ENCODE measurements at places on chromosomes 11 and 22. TPM values are rescaled to one million over a fixed set of nuclear protein-coding genes. Genes with fewer than 3 reads are reported as not detected.

Gene DDIAS
- polyA plus RNA-seq = 1.4 TPM

Gene APLNR
- polyA plus RNA-seq = not detected

Gene OR8A1
- polyA plus RNA-seq = not detected

Gene VPS11
- 49.3 TPM for polyA plus RNA-seq

- H3K27ac ChIP-seq = no peak overlapping the region
- H3K4me1 ChIP-seq = no peaks in the 10 kb centered on the region
- H3K27me3 ChIP-seq = peaks cover 1% of the 10 kb centered on the region
- H3K36me3 ChIP-seq = peaks cover 4% of the 10 kb centered on the region
- peak overlapping the region; percentile 30 for H3K4me3 ChIP-seq
These were observed 22.9 kb upstream of the HORMAD2 start for GRCh38 chr22:30057375-30057774.

DNA sequence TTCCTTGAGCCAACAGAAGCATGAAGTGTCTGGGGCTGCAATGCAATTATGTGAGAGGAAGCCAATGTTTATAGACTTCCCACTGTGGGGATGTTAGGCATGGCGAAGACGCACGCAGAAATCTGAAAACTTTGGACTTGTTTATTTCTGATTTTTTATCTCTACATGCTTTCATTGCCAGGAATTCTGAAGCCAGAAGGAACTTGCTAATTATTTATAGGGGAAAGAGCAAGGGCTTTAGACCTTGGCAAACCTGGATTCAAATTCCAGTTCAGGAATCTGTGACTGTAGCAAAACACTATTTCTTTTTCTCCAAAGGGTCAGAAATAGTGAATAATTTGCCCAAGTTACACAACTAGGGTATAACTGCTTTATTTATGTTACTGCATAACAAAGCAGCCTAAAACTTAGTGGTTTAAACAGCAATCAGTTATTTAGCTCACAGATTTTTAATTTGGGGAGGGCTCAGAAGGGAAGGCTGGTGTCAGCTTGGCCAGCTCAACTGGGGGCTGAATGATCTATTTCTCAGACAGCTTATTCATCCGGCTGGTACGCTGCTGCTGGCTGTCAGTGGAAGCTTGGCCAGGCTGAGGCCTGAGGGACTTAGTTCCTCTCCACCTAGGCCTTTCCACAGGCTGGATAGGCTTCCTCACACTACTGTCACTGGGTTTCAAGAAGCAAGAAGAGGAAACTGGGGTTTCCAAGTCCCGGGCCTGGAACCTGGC lies 1.9 kb upstream of the OR6Q1 start:
- DNase-seq = no peak
- no peaks in the 10 kb centered on the region for H3K27me3 ChIP-seq
- no peaks in the 10 kb centered on the region for H3K4me1 ChIP-seq
- H3K27ac ChIP-seq = no peak overlapping the region
- no peaks in the 10 kb centered on the region for H3K36me3 ChIP-seq

DNA sequence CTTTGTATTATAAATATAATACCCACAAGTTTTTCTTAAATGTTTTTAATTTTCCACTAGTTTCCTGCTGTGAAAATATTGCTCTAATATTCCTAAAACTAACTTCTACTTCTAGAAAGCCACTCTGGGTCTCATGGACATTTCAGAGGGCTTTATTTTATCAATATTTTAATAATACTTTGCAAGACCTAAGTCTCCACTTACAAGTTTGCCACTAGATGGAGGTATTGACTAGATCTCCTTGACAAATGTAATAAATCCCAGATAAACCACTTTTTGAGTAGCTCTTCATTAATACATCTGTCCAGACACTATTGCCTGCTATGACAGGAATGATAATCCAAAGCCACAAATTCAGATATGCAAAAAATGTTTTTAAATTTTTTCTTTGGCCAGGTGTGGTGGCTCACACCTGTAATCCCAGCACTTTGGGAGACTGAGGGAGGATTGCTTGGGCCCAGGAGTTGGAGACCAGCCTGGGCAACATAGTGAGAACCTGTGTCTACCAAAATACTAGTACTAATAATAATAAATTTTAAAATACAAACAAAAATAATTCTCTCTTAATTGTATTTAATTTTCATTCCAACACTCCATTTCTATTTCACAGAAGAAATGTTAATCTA lies 3.5 kb upstream of the ACAT1 start:
- peaks cover 13% of the 10 kb centered on the region for H3K4me1 ChIP-seq
- H3K27me3 ChIP-seq = no peaks in the 10 kb centered on the region
- H3K27ac ChIP-seq = no peak overlapping the region

DNA sequence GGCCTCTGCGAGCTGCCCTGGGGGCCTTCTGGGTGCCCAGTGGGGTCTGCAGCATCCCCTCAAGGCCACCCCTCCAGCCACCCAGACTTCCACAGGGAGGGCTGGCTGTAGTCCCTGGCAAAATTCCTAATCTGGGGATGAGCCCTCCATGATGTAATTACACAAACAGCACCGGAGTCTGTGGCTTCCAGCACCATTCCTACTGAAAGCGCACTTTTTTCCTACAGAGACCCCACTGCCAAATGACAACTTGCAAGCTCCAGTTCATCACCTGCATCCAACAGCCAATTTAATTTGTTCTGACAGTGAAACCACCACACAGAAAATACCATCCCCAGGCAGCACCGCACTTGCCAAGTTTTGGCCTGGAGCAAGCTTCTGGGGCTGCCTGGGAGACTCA lies 70.4 kb downstream of the TRMU start:
- DNase-seq = no peak
- no peak overlapping the region for H3K4me3 ChIP-seq
- peaks cover 30% of the 10 kb centered on the region for H3K27me3 ChIP-seq
- no peaks in the 10 kb centered on the region for H3K36me3 ChIP-seq
- peaks cover 36% of the 10 kb centered on the region for H3K4me1 ChIP-seq
- H3K27ac ChIP-seq = no peak overlapping the region

- no peak overlapping the region for H3K4me3 ChIP-seq
- DNase-seq = no peak
- H3K27me3 ChIP-seq = peaks cover 8% of the 10 kb centered on the region
- no peaks in the 10 kb centered on the region for H3K36me3 ChIP-seq
- no peak overlapping the region for H3K27ac ChIP-seq
- peaks cover 6% of the 10 kb centered on the region for H3K4me1 ChIP-seq
These were observed 125.9 kb downstream of the CCDC81 start for GRCh38 chr11:86500500-86501140.

DNA sequence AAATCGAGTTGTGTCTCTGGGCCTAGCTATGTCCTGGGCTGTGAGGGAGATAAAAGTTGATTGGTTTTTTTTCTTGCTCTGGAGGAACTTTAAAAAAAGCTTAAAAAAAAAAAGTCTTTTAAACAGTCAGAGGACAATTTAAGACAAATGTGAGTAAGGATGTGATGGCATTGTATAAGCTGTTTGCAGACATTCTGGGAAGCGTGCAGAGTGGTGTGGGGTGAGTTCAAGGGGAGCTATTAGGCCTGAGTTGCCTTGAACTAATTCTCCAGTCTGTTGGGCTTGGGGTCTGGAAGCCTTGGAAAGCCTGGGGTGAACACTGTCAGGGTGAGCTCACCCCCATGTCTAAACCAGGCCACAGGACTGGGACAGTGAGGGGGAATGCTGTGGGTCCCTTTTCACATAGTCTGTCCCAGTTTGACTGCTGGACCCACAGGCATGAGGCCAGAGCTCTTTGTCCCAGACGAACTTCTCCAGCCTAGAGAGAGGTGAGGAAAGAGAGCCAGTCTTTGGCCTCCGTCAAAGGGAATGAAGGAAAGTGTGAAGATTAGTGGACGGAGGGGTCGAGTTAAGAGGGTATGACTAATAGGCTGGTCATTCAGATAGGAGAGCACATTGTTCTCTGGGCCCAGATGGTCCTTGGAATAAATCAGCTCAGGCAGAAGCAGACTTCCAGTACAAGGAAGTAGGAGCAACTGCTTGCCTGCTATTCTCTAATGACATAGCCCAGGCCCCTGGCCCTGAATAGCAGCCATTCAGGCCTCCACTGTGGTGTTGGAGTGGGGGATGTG lies 76.4 kb upstream of the NNMT start:
- H3K4me1 ChIP-seq = peaks cover 87% of the 10 kb centered on the region
- H3K27me3 ChIP-seq = peaks cover 4% of the 10 kb centered on the region
- H3K36me3 ChIP-seq = no peaks in the 10 kb centered on the region
- peak overlapping the region; percentile 51 for H3K27ac ChIP-seq
- H3K4me3 ChIP-seq = no peak overlapping the region

GRCh38 chr11:57679396-57679795 lies 11.5 kb downstream of the ZDHHC5 start:
- peaks cover 63% of the 10 kb centered on the region for H3K4me1 ChIP-seq
- DNase-seq = no peak
- peaks cover 28% of the 10 kb centered on the region for H3K36me3 ChIP-seq
- H3K4me3 ChIP-seq = no peak overlapping the region
- peaks cover 3% of the 10 kb centered on the region for H3K27me3 ChIP-seq

- H3K4me3 ChIP-seq = no peak overlapping the region
- peaks cover 3% of the 10 kb centered on the region for H3K27me3 ChIP-seq
- DNase-seq = no peak
These were observed 55.0 kb upstream of the ARHGAP32 start for GRCh38 chr11:129247135-129247534.

DNA sequence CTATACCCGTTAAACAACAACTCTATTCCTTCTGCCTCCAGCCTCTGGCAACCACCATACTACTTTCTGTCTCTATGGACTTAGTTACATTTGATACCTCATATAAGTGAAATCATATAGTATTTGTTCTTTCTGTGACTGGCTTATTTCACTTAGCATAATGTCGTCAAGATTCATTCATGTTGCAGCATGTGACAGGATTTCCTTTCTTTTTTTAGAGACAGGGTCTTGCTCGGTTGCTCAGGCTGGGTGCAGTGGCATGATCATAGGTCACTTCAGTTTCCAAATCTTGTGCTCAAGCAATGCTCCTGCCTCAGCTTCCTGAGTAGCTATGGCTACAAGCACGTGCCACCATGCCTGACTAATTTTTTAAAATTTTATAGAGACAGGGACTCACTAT lies 29.4 kb upstream of the SORL1 start:
- H3K27ac ChIP-seq = no peak overlapping the region
- H3K36me3 ChIP-seq = no peaks in the 10 kb centered on the region
- H3K27me3 ChIP-seq = peaks cover 1% of the 10 kb centered on the region
- no peak for DNase-seq
- H3K4me3 ChIP-seq = no peak overlapping the region

DNA sequence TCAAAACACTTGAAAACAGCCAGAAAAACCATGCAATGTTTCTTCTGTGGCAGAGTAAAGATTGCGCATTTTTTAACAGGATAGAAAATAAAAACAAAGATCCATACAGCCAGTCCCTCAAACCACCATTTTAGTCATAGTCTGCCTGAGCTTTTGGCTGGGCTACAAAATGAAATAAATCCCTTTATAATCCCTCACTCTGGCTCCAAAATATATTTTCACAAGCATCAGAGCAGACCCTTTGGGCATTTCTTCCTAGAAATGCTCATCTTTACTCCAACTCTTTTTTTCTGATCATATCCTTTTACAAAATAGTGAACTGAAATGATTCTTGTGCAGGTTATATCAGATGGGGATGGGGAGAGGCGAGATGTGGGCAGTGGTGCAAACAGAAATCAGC lies 31.8 kb upstream of the LMO2 start:
- H3K4me1 ChIP-seq = no peaks in the 10 kb centered on the region
- H3K4me3 ChIP-seq = no peak overlapping the region
- no peak for DNase-seq
- H3K27me3 ChIP-seq = peaks cover 7% of the 10 kb centered on the region
- no peak overlapping the region for H3K27ac ChIP-seq
- H3K36me3 ChIP-seq = no peaks in the 10 kb centered on the region

DNA sequence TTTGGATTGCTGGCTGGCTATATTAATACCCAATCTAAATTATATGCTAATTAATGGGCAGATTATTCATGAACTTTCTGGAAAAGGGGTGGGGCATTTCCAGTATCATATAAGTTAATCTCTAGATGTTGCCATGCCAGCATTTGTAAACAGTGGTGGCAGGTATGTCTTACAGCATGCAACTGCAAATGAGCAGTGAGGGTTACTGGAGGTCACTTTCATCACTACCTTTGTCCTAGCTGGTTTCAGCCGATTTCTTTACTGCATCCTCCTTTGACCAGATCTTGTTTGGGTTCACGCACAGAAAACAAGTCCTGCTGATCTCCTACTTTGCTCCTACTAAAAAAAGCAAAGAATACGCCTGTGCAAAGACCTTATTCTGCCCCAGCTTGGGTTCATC lies 89.1 kb upstream of the USP47 start:
- no peaks in the 10 kb centered on the region for H3K4me1 ChIP-seq
- no peaks in the 10 kb centered on the region for H3K36me3 ChIP-seq
- no peak overlapping the region for H3K4me3 ChIP-seq
- no peak overlapping the region for H3K27ac ChIP-seq

DNA sequence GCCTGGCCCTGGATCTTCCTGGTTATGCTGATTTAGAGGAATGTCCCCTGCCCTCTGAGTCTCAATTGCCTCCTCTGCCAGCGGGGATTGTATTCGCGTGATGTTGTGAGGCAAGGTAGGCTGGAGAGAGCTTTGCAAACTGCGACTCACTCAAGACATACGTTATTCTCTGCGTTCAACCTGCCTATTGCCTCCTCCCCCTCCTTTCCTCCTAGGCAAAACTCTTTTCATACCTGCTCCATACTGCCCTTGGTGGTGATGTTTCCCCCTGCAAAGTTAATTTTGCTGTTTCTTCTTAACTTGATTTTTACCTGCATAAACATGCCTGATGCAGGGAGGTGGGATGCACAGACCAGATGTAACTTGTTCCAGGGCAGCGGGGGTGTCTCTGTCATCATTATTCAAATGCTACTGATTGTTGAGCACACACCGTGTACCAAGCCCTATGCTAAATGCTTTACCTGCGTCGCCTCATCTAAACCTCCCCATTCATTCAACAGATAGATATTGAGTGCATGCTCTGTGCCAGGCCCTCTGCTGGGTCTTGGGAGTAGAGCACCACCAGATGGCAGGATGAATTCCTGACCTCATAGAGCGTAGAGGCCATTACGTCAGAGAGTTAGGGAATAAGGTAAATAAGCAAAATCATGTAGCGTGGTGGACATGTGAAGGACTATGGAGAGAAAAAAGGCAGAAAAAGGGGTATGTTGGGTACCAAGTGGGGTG lies 29.0 kb downstream of the SGSM1 start:
- DNase-seq = no peak
- H3K27me3 ChIP-seq = peaks cover 2% of the 10 kb centered on the region
- H3K27ac ChIP-seq = no peak overlapping the region
- peaks cover 35% of the 10 kb centered on the region for H3K4me1 ChIP-seq

DNA sequence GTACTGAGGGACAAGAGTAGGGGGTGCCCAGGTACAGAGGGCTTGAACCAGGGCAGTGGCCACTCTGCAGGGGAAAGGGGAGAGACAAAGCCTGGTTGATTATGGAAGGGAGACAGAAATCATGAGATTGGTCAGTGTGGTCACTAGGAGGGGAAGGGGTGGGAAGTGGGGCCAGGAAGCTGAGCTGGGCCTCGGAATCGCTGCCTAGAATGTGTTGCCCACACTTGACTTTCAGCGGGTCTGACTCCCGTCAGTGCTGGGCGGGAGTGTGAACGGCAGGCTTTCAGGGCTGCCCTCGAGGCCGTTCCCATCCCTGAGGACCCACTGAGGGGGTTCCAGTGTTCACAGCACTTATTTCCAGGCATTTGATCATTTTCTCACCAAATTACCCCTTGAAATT lies 5.9 kb downstream of the DAGLA start:
- H3K36me3 ChIP-seq = no peaks in the 10 kb centered on the region
- peaks cover 23% of the 10 kb centered on the region for H3K4me1 ChIP-seq
- no peak for DNase-seq

All from immature natural killer cell (primary cell).